Activated B cell treated with CpG ODN at 0.5 μM for 24 hours (primary cell): ENCODE measurements at places on chromosomes 16 and 17. TPM values are rescaled to one million over a fixed set of nuclear protein-coding genes. Genes with fewer than 3 reads are reported as not detected.

The MT3 gene
- not detected in 2 replicates for total RNA-seq

The KRT28 gene
- not detected in 2 replicates for total RNA-seq

The BCL7C gene
- total RNA-seq: 32.2 and 35.7 TPM in 2 replicates

The CENPV gene
- 24.0 and 25.7 TPM in 2 replicates for total RNA-seq

The CDRT4 gene
- 3.6 and 5.3 TPM in 2 replicates for total RNA-seq

The CDK5R1 gene
- total RNA-seq: 9.3 and 9.6 TPM in 2 replicates

DNA sequence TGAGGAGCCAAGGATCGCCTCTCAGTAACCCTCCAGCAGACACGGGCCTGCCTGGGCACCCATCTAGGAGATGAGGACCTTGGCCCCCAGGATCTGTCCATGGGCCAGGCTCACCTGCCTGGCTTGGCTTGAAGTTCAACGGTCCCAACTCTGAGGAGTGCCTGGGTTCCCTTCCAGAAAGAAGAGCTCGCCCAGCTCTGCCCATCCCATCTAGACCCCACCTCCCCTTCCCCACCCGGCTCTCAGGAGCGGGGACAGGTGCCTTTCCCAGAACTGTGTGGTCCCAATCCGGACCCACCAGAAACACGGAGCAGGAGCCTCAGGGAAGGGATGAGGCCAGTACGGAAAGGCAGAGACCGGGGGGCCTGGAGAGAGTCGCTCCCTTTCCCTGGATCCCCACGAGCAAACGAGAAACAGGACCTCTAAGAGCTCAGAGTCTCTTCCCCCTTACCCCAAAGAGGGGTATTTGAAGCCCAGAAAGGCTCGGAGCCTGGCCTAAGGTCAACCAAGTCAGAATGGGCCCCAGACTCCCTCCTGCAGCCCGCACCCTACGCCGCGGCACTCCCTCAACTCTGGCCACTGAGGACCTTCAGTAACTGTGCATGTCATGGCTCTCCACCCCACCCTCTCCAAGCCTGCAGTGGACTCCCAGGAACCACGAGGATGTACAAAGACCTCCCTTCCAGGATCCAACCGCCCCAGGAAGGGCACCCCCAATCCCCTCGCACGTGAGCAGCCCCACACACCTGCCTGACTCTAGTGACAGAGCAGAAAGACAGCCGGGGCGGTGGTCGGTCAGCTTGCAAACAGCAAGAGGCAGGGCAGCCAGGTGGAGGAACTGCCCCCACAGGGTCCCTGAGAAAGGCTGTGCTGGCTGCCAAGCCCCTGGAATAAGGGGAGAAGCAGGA is 5.4 kb downstream of the CLUH start:
- H3K27ac ChIP-seq: no peak overlapping the region
- no peak for DNase-seq
- H3K4me3 ChIP-seq: no peak overlapping the region
- no peaks in the 10 kb centered on the region for H3K27me3 ChIP-seq
- peaks cover 41% of the 10 kb centered on the region for H3K36me3 ChIP-seq

DNA sequence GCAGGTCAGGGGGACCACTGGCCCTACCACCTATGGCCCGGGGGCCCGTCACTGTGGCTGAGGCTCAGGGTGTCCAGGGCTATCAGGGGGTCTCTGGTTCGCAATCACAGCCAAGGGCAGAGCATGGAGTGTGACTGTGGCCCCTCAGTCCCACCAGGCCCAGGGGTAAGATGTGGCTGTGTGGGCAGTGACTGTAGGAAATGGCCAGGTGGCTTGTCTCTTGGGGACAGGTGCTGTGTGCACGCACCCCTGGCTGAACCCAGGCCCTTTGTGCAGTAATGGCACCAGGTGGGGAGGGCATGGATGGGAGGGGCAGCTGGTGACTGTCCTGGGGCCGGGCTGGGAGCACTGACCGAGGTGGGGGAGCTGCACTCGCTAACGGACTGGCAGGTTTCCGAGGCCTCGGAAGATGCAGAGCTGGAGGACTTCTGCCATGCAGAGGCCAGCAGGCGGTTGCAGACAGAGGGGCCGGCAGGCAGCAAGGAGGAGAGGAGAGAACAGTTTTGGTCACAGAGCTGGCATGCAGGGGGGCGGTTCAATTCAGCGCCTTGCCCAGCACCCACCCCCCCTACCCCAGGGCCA is 18.8 kb downstream of the IL34 start:
- H3K4me1 ChIP-seq: no peaks in the 10 kb centered on the region
- no peaks in the 10 kb centered on the region for H3K27me3 ChIP-seq
- H3K36me3 ChIP-seq: peaks cover 11% of the 10 kb centered on the region

DNA sequence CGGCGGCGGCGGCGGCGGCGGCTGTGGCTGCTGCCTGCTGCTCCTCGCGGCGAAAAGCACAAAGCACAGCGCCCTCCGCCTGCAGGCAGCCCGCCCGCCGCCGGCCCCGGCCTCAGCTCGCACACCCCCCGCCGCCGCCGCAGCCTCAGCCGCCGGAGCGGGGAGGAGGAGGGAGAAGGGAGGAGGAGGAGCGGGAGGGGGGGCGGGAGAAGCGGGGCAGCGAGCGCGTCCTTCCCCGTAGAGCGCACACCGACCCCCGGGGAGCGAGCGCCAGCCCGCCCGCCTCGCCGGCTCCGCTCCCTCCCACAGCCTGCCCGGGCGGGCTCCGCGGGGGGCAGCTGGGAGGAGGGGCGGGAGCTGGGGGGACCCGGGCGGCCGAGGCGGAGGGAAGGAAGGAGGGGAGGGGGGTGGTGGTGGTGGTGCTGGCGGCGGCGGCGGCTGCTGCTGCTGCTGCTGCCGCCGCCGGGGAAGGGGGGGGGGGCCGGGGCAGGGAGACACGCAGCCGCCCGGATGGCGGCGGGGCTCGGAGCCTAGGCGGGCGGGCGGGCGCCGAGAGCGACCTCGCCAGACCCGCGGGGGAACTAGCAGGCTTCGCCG is at the start of gene UBTF:
TSS of gene UBTF (minus strand) at position 60 of the 597 bp plus-strand sequence. CDS start 1,446 bp downstream, outside the sequence.
- peaks cover 46% of the 10 kb centered on the region for H3K4me1 ChIP-seq
- H3K4me3 ChIP-seq: peak within 1 kb of the TSS; percentile 94
- peaks cover 34% of the 10 kb centered on the region for H3K36me3 ChIP-seq
- H3K27ac ChIP-seq: peak within 1 kb of the TSS; percentile 95

- H3K36me3 ChIP-seq: no peaks in the 10 kb centered on the region
- H3K27me3 ChIP-seq: peaks cover 2% of the 10 kb centered on the region
- no peak overlapping the region for H3K4me3 ChIP-seq
- H3K4me1 ChIP-seq: no peaks in the 10 kb centered on the region
- no peak overlapping the region for H3K27ac ChIP-seq
Measured at GRCh38 chr17:70181376-70181775, 12.0 kb downstream of the KCNJ2 start.

DNA sequence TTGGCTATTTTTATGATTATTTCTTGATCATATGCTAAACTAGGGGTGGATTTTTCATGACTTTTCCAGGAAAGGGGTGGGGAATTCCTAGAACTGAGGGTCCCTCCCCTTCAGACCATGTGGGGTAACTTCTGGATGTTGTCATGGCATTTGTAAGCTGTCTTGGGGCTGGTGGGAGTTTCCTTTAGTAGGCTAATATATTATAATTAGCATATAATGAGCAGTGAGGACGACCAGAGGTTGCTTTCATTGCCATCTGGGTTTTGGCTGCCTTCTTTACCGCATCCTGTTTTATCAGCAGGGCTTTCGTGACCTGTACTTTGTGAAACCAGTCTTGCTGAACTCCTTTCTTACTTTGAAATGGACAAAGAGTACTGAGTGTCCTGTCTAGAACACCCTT is 40.4 kb upstream of the ABCA5 start:
- H3K4me3 ChIP-seq: no peak overlapping the region
- peaks cover 9% of the 10 kb centered on the region for H3K27me3 ChIP-seq
- H3K27ac ChIP-seq: no peak overlapping the region
- H3K4me1 ChIP-seq: no peaks in the 10 kb centered on the region
- H3K36me3 ChIP-seq: no peaks in the 10 kb centered on the region
- DNase-seq: no peak

DNA sequence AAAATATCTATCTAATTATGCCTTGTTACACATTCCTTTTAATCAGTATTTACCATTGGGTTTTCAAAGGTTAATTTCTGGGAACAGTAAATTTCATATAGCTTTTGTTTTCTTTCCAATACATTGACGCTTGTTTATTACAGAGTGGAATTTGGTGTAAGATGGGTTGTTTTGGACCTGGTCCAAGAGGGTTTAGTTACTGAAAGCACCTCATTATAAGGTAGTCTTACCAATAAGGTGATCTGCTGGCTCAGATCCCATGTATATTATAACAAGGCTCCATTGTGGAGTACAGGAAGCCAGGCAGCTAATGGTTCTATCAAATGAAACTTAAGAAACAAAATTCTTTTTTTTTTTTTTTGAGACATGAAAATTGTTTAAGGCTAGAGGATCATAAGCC is 87.3 kb upstream of the NACA2 start:
- no peak for DNase-seq
- H3K4me3 ChIP-seq: no peak overlapping the region
- H3K4me1 ChIP-seq: no peaks in the 10 kb centered on the region
- H3K27ac ChIP-seq: no peak overlapping the region

GRCh38 chr16:11224894-11225676 is 30.9 kb downstream of the SOCS1 start:
- peak overlapping the region; percentile 83 for H3K27ac ChIP-seq
- H3K36me3 ChIP-seq: no peaks in the 10 kb centered on the region
- peaks cover 39% of the 10 kb centered on the region for H3K4me1 ChIP-seq
- no peaks in the 10 kb centered on the region for H3K27me3 ChIP-seq

DNA sequence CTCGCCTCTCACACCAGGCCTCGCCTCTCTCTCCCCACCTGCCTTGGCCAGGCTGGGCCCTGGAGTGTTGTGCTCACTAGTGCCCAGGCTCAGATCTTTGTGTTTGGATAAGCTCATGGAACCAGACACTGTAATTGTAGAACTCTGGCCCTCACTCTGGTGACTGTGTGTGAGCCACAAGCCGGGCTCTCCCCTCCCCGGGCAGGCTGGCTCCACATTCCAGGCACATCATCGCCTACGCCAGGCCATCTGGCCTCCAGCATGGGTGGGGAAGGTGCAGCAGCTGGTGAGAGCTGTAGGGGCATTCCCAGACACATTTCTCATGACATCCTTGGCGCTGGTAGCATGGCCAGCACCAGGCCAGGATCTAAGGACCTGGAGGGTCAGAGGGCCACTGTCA is 202.3 kb downstream of the RAB11FIP4 start:
- no peak overlapping the region for H3K4me3 ChIP-seq
- no peak for DNase-seq
- H3K27me3 ChIP-seq: no peaks in the 10 kb centered on the region
- no peak overlapping the region for H3K27ac ChIP-seq
- no peaks in the 10 kb centered on the region for H3K36me3 ChIP-seq

- DNase-seq: no peak
- no peak overlapping the region for H3K4me3 ChIP-seq
- H3K4me1 ChIP-seq: no peaks in the 10 kb centered on the region
- peaks cover 78% of the 10 kb centered on the region for H3K36me3 ChIP-seq
- no peaks in the 10 kb centered on the region for H3K27me3 ChIP-seq
Measured at GRCh38 chr17:29103341-29103740, 60.4 kb downstream of the PIPOX start.

DNA sequence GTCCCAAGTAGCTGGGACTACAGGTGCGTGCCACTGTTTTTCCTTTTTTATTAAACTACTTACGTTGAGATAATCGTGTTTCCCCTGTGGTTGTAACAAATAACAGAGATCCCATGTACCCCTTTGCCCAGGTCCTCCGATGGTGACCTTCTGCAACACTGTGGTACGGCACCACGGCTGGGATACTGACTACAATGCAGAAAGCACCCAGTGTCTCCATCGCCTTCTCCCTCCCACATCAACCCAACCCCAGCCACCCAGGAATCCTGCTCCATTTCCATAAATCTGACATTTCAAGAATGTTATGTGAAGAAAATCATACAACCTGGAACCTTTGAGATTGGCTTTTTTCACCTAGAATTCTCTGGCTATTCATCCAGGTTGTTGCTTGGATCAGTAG is 22.1 kb downstream of the MPRIP start:
- H3K4me1 ChIP-seq: peaks cover 80% of the 10 kb centered on the region
- no peak overlapping the region for H3K4me3 ChIP-seq
- no peak for DNase-seq
- H3K36me3 ChIP-seq: peaks cover 18% of the 10 kb centered on the region
- peak overlapping the region; percentile 27 for H3K27ac ChIP-seq

DNA sequence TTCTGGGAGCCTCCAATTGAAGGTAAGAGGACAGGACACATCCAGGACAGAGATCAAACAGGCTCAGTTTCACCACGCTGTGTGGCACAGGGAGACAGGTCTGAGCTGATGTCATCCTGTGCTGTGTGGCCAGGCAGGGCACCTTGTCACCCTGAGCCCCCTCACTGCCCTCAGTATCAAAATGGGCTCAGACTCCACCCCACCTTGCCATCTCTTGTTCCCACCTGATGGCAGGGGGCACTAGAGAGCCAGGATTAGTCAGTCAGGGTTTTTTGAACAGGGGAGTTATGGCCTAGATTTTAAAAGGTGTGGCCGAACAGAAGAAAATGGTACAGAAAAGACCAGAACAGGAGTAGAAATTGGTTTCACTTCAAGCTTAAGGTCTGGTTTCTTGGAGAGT is 2.6 kb downstream of the KAT2A start:
- no peak overlapping the region for H3K27ac ChIP-seq
- no peaks in the 10 kb centered on the region for H3K27me3 ChIP-seq
- peaks cover 34% of the 10 kb centered on the region for H3K36me3 ChIP-seq

DNA sequence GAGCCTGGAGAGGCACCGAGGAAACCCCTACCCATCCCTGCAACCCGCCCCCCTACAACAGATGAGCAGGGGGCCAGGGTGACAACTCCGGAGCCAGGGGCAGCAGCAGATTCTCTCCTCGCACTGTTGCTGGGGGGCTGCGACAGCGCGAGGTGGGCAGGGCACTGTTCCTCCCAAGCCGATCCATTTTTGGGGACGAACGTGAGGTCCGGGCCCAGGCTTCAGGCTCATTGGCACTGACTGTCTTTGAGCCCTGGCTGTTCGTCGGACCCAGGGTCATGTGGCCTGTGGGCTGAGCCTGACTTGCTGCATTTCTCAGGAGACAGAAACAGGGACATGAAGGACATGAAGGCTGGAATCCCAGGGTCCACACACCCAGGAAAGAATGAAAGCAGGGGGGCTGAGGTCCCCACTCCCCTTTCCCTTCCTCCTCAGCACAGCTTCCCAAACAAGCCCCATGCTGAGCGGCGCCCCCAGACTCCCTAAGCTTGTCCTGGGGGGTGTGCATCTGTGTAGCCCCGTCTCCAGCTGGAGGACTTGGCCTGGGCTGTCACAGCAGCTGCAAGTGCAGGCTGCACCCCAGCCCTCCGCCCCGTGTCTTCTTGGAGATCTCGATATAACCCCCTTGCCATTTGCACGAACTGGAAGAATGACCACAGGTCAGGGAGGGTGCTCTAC is 18.7 kb downstream of the CEP295NL start:
- H3K4me3 ChIP-seq: no peak overlapping the region
- no peaks in the 10 kb centered on the region for H3K36me3 ChIP-seq
- peaks cover 7% of the 10 kb centered on the region for H3K27me3 ChIP-seq
- peaks cover 40% of the 10 kb centered on the region for H3K4me1 ChIP-seq
- no peak for DNase-seq
- H3K27ac ChIP-seq: no peak overlapping the region

GRCh38 chr16:68420366-68420942 is 27.9 kb downstream of the SMPD3 start:
- H3K4me1 ChIP-seq: peaks cover 30% of the 10 kb centered on the region
- no peak overlapping the region for H3K4me3 ChIP-seq
- no peak for DNase-seq
- H3K27ac ChIP-seq: no peak overlapping the region
